ENCODE measurements at places on chromosomes 5 and 9.

- DNase-seq = no peak
These were observed 480.4 kb upstream of the TUSC1 start for GRCh38 chr9:26158631-26159150.

DNA sequence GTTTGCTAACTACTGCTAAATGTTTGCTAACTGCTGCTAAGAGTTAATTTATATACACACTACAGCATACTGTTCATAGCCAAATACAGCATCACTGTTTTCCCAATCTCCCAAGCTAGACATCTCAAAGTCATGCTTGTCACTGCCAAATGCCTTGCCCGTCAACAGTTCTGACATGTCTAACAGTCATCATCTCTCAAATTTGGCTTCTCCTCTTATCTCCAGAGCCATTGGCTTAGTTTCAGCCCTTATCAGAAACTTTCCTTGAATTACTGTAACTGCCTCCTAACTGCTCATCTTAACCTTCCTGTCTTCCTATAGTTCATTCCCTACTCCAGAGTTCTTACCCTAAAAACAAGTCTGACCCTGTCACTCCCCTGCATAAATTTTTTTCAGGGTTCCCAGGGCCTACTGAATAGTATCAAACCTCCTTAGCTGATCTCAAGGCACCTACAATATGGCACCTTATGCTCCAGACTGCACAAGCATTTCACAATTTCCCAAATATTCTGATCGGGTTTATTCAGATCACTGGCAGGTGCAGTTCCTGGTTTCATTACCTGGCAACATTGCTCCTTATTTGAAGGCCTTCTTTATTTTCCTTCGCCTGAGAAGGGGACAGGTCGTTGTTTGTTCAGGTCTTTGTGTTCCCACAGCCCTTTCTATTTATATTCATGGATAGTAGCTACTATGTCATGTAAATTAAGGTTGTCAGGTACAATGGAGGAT lies 55.9 kb upstream of the ANKRD55 start:
- DNase-seq = no peak

DNA sequence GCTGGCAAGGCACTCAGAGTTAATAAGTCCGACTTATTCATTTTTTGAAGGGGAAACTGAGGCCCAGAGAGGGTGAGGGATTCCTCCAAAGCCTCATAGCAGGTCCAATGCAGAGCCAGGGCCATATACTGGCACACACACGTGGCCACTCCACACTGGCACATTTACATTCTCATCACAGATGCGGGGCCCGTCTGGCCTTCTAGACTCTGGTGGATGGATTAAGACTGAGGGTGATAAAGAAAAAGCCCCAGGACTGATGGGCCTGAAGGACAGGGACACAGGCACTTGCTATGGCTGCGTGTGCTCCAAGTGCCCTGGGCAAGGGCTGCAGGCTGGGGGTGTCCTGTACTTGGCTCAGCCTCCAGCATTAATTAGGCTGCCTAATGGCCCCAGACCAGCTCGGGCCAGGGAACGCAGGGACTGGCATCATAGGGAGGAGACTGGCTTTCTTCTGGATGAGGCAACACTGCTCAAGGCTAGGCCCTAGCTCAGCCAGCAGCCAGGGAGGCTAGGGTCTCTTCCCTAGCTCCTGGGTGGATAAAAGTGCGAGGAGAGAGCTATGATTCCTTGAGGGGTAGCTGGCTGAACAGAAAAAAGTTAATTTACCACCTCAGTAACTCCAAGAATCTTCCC lies 28.5 kb upstream of the CSF1R start:
- DNase-seq = peak; percentile 39

DNA sequence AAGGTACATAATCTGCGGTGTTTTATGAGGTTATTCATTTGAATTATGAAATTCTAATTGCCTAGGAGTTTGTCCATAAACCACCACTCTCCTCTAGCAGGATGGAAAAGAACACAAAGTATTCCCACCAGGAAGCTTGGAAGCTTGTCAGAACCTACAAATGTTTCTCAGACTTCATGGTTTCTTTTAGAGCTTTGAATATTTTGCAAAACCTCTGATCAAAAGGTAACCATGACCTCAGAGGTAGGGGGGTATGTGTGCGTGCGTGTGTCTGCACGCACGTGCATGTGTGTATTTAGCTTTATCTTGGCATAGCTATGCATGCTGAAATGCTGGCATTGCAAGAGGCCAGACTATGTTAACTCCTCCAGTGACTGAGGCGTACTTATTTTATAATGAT lies 847.0 kb downstream of the TLE1 start:
- no peak for DNase-seq

- no peak for DNase-seq
These were observed 4.1 kb upstream of the TCF7 start for GRCh38 chr5:134110382-134110781.

- DNase-seq = no peak
These were observed 362.0 kb downstream of the PRELID2 start for GRCh38 chr5:145473042-145473642.

DNA sequence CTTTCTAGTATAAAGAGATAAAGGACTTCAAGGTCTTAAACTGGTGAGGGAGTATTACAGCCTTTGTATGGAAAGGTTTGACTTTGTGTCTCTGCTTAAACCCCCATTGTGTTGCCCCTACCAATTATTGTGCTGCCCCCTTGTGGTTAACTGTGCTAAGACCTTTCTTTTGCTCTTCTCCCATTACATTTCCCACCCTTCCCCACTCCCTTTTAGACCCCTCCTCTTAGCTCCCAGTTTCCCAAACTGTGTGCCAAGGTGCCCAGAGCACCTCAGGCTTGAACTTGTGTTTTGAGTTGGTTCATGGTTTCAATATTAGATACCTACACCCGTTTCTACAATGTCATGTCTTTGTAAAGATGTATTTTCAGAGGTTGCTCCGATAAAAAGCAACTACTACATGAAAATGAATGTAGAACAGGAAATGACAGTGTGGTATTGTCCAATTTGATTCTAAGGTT lies 2.9 kb downstream of the JAK2 start:
- DNase-seq = no peak

DNA sequence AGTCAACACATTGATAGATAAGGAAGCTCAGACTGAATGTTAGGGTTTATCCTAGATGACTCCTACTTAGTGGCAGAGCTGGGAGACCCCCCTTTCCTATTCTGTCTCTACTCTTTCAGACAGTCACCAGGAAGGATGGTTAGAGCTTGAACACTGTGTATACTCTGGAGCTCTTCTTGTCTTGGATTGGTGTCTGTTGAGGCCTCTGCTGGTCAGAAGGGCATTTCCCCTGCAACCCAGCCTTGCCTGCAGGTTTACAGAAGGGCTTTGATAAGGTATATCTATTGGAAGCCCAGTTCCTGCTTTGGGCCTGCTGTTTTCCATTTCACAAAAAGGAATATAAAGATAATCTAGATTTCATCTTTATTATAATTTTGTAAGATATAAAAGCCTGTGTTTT lies 71.8 kb downstream of the KDM4C start:
- DNase-seq = no peak

DNA sequence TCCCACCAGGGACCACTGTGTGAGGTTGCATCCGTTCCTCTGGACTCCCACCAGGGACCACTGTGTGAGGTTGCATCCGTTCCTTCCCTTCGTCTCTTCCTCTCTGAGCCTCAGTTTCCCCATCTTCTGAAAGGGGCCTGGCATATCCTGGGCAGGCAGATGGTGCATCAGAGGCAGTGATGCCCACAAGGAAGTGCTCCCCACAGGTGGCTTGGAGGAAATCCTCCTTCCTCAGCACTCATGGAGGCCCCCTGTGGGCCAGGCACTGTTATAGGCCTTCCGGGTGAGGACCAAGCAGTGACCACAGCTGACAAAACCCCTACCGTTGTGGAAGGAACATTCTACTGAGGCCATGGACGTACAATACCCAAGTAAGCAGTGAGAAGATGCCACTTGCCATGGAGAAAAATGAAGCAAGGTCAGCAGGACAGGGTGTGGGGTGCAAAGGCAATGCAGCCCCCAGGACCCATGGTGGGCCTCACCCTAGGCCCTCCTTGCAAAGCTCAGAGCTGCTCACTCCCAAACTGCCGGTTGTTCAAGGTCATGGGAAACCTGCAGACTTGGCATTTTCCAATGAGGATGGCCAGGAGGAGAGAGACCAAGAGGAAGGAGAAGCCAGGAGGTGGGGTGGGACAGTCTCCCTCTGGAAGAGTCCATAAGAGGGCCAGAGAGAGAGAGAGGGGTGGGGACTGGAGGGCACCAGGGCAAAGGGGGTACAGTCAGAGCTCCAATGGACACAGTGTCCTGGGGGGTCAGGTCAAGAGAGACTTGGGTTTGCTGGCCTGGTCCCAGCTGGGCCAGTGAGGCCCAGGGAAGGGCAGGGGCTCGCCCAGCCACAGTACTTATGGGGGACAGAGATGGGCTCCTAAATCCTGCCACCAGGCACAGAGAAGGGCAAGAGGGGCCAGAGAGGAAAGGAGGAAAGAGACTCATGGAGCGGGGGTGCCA lies 51.1 kb downstream of the C9orf50 start:
- no peak for DNase-seq

DNA sequence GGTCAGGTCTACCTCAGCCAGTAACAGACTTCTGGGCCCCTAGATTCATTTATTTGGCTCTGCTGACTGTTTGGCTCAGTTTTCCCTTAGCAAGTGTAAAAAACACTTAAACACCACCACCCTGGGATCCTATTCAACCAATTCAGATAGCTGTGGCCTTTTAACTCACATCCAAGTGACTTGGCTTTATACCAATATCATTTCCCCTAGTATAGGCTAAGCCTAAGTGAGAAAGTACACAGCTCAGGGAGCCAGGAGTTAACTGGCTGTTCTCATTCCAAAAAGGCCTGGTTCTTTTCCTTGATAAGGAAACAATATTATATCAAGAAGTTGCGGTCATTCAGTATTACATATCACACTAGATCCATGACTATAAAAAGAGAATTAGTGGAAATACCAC lies 163.5 kb downstream of the ARL15 start:
- DNase-seq = no peak

DNA sequence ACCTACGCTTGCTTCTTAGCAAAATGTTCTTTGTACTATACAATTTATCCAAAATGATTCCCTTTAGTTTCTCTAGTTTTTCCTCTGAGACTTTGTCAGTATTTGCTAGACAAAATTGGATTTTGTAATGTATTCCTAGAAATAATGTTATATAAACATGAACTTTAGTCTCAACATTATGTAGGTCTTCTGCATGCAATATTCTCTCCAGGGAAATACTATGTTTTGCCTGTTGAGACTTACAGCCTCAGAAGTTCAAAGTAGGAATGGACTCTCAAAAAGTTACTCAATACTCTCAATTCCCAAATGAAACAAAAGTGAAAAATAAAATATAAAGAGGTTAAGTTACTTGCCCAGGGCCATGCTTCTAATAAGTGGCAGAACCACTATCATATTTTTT lies 24.8 kb upstream of the SMC2 start:
- no peak for DNase-seq

DNA sequence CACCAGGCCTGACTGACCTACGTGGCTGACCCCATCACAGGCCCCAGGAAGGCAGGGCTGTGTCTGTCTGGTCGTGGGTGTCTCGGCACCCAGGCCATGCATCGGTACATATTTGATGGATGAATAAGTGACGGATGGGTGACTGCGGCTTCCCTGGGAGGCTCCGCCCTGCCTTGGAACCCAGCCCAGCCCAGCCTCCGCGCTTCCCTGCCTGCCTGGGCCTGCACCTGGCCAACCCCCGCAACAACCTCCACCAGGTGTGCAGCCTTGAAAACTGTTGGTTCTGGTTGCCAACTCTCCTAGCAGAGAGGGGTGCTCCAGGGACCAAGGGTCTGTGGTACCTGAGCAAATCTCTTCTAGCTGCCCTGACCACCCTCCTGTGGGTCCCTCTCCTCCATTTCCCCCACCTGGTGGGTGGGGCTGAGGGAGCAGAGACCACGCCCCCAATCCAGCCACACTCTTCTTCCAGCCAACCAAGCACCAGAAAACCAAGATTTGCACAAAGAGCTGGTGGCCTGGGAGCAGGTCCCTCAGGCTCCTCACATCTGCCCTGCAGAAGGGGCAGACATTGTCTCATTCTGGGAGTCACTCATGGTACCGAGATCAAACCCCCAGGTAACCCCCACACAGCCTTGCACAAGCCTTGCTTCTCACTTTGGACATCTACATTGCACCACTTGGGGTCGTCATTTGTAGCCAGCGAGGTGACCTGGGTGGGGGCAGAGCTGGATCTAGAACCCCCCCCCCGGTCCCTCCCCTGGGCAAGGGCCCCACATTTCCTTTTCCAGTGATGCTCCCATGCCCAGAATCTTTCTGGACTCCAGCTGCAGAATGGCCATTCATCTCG lies 100.6 kb upstream of the IER5L start:
- peak; percentile 30 for DNase-seq

DNA sequence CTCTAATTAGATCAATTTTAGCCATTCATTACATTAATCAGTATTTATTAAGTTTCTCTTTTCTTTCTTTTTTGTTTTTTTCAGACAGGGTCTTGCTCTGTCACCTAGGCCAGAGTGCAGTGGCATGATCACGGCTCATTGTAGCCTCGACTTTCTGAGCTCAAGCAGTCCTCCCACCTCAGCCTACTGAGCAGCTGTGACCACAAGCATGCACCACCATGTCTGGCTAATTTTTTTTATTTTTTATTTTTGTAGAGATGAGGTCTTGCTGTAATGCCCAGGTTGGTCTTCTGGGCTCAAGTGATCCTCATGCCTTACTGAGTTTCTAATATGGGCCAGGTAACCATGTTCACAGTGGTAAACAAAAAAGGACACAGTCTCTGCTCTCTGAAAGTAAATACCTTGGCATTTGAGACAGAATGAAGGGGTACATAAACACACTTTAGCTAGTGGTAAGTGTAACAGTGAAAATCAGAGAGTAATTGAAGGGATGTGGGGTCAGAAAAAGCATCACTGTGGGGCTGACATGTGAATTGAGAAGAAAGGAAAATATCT lies 336.3 kb downstream of the ADGRV1 start:
- no peak for DNase-seq

DNA sequence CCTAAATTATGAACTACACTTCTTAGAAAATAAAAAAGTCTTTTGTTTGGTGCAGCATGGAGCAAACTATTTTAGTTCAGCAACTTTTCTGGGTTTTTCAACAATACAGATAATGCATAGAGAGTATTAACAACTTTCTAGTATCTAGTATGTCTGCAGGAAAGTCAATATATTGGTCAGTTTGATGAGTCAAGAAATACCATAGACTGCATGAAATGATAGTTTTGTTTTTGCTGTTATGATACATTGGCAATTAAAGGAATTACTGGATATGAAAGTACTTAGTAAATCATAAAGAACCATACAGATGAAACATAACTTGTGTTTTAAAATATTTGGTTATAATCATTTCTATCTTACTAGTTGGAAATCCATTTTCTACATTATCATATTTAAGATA lies 173.5 kb downstream of the GIN1 start:
- DNase-seq = no peak

DNA sequence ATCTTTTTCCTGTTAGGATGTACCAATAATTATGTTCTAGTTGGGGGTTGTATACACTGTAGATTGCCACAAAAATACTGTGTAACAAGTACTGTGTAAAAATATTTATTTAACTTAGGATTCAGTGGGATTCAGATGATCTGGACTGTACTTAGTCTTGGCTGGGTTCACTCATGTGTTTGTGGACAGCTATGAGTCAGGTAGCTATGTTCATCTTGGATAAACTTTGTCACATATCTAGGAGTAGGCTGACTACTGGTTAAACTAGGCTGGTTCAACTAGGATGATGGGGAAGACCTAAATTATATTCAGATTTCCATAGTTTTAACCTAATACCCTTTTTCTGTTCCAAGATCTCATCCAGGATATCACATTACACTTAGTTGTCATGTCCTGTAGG lies 32.1 kb upstream of the TNFSF15 start:
- no peak for DNase-seq

- no peak for DNase-seq
These were observed 105.1 kb upstream of the SARDH start for GRCh38 chr9:133843250-133843649.

Data from dorsolateral prefrontal cortex (tissue), 122 donors.